ENCODE measurements at places on chromosomes 3 and 15.

- DNase-seq: no peak
These were observed 370.4 kb upstream of the CDIN1 start for GRCh38 chr15:36208868-36209582.

GRCh38 chr3:69353503-69353902, 32.4 kb downstream of the FRMD4B start:
- DNase-seq: no peak

DNA sequence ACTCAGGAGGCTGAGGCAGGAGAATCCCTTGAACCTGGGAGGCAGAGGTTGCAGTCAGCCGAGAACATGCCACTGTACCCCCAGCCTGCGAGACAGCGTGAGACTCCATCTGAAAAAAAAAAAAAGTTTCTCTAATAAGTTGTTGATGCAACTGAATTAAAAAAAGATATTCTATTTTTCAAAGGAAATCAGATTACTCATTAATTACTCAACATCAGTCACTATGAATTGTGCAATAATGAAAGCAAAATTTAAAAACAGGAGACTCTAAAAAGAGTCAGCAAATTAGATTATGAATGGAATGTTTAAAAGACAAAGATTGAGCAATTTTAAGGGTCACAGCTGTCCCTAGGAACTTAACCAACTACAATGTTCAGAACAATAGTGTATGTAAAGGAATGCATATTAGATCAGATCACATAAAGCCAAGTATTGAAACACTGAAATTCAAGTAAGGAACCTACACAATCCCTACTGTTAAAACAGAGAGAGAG, 60.2 kb upstream of the SLC4A7 start:
- no peak for DNase-seq

DNA sequence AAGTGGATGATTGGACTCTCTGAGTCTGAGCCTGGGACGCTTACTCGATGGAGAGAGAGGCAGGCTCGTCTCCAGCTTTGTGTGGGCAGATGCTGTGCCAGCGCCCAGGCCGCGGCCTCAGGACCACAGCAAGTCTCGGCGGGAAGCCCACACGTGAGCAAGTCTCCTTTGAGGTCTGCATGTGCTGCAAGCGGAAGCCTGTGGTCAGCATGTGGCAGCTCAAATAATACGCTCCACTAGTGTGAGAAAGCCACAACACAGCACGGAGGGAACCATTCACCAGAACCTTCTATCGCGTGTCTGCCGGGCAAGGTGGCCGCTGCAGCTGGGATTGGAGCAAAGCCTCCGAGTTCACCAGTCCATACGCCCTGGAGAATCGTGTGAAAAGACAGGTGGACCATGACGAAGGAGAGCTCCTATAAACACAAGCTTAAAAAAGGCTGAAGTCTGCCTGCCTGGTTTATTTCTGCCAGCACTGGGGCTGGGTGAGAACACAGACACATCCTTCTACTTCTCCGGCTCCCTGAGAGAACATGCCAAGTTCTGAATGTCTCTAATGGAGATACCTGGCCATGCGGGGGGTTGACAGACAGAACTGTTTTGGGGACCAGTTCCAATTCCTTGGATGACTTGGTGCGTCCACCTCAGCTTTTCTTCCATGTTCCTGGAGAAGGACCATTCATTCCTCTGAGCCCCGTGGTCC, 82.0 kb upstream of the LRIG1 start:
- no peak for DNase-seq

DNA sequence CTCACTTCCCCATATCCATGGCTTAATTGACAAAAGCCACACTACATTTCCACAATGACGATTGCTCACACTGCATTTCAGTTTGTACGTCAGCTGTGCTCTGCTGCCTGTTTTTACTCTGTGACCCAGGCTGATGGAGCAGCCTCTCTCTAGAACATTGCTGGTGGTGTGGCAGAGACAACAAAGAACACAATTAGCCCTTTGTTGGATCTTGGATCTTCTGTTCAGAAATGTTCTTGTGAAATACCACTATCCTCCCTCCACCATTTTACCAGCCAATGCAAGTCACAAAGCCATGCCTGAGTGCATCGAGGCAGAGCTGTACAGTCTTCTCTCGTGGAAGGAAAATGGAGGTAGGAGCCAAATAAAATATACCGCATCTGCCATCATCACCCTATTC, 56.9 kb upstream of the TBC1D5 start:
- DNase-seq: no peak

- DNase-seq: no peak
These were observed 121.4 kb downstream of the FAM43A start for GRCh38 chr3:194806991-194807630.

- DNase-seq: no peak
These were observed 78.9 kb downstream of the CDIN1 start for GRCh38 chr15:36658312-36658711.

GRCh38 chr3:46929324-46929723, 47.2 kb downstream of the CCDC12 start:
- no peak for DNase-seq

GRCh38 chr15:66298803-66299251, 5.5 kb downstream of the DIS3L start:
- no peak for DNase-seq

- peak; percentile 69 for DNase-seq
These were observed 2.1 kb downstream of the IDH2 start for GRCh38 chr15:90099868-90100831.

- no peak for DNase-seq
These were observed 31.9 kb upstream of the STRIT1 start for GRCh38 chr3:155325263-155325835.

DNA sequence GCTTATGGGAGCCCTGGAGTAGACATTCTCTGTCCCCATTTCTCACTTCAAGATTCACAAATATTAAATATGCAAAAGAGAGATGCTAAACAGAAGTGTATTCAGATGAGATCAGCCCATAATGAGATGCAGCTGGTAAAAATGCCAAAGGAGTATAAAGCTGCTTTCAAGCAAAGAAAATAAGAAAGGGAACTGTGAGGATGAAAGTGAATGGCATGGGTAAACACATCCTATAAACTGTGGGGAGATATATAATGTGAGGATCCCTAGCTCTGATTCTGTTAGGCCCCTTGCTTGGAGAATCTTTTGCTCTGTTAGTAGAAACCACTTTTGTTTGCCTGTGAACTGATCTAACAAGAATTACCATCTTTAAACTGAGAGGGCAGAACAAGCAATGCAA, 396.6 kb downstream of the SOX2 start:
- no peak for DNase-seq

GRCh38 chr3:106247902-106248684, 379.3 kb upstream of the CBLB start:
- DNase-seq: no peak

- no peak for DNase-seq
These were observed 143.4 kb downstream of the PDCD6IP start for GRCh38 chr3:33941804-33942203.

GRCh38 chr3:144590854-144591253, 619.2 kb downstream of the DIPK2A start:
- no peak for DNase-seq

- DNase-seq: no peak
These were observed 134.8 kb downstream of the NSMCE3 start for GRCh38 chr15:29134641-29135308.

- DNase-seq: no peak
These were observed 48.7 kb downstream of the SH3BP5 start for GRCh38 chr3:15283702-15284101.

GRCh38 chr15:99590913-99591646, 25.3 kb downstream of the MEF2A start:
- no peak for DNase-seq

DNA sequence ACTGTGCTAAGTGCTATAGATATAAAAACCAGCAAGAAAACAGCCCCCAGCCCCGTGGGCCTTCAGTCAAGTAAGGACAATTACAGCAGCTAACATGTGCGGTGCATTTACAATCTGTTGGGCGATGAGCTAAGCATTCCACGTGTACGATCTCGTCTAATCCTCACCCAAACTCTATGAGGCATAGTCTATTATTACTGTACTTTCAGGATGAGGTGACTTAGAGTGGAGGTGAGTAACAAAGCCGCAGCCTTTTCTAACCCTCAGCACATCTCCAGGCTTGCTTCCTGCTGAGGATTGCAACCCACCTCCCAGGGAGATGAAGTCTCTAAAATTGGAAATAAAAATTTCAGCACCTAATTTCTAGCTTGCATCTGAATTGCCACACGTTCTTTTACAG, 53.2 kb upstream of the MCF2L2 start:
- no peak for DNase-seq

DNA sequence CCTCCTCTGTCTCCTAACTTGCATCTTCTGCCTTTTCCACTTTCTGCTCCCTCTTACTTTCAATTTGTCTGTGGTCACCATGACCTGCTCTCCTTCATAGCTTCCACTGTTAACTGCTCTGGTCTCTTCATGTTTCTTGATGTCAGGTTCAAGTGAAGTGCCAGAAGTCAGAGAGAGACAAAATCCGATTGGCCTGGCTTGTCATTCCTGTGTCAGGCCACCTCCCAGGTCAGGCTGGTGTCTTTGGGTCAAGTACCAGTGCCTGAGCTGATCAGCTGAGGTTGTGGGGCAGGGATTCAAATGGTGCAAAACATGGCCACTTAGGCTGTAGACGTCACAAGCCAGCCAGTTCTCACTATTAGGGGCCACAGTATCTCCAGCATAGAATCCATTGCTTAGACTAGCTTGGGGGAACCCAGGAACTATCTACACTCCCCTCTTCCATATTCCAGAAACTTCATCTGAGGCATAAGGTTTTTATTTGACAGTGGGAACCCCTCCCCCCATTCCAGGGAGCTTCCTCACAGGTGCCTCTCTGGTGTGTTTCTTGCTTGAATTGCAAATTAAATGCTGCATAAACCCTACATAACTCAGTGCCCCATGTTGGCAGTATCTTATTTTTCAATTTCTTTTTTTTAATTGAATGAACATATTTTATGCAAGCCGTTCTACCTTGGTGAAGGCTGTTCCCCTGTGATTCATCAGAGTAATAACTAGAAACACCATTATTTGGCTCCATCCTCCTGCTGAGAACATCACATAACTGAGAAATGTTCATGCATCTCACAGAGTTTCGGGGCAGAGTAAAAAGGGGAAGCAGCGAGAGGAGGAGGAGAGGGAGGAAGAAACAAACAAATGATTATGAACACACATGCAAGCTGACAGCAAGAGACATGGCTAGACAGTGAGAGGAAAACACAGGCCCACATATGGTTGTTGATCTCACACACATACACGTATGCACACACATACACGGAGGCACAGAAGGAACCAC, 175.8 kb downstream of the TLE3 start:
- DNase-seq: no peak

DNA sequence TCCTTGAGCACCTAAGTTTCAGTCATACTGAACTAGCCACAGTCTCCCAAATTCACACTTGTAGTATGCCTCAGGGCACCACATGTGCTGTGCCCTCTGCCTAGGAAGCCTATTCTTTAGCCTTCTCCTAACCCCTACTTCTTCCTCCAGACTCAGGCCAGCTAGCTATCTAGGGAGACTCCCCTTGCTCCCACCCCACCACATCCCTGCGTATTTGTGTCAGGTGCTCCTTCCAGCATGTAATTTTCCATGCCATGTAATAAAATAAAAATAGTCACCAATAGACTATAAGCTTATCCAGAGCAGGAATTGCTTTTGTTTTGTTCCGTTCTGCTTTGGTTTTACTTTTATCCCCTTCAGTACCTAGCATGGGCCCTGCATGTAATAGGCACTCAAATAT, 14.9 kb upstream of the GJD2 start:
- DNase-seq: no peak

DNA sequence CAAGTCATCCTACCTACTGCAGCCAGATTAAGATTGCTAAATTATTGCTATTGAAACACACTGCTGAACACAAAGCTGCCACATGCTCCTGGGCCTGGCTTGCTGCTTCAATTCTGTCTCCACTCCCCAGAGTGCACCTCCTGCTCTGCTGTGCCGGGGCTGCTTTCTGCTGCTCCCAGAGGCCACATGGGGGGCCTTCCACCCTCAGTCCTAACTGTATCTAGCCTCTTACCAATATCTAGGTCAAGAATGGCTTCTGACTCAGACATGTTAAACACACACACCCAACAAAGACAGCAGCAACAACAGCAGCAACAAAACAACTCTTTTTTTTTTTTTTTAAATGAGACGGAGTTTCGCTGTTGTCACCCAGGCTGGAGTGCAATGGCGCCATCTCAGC, 33.0 kb downstream of the MYZAP start:
- no peak for DNase-seq

- DNase-seq: no peak
These were observed 185.0 kb downstream of the PLCL2 start for GRCh38 chr3:17069754-17070153.

DNA sequence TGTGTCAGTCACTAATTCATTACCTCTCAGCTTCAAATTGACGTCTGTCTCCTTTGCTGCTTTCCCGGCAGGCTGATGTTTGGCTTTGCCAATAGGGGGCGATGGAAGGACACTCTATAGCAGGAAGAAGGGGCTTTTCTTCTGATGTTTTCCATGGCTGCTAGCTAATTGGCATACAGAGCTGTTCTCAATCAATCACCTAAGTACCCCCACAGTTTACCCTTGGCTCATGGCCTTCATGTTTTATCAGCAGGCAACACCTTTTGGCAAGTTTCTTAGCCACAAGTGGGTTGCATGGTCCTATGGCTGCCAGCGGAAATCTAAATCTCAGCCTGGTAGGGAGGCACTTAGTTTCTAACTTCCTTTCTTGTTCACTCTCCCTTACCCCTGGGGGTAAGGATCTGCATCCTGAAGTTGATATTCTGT, 45.0 kb downstream of the ESYT3 start:
- DNase-seq: no peak

DNA sequence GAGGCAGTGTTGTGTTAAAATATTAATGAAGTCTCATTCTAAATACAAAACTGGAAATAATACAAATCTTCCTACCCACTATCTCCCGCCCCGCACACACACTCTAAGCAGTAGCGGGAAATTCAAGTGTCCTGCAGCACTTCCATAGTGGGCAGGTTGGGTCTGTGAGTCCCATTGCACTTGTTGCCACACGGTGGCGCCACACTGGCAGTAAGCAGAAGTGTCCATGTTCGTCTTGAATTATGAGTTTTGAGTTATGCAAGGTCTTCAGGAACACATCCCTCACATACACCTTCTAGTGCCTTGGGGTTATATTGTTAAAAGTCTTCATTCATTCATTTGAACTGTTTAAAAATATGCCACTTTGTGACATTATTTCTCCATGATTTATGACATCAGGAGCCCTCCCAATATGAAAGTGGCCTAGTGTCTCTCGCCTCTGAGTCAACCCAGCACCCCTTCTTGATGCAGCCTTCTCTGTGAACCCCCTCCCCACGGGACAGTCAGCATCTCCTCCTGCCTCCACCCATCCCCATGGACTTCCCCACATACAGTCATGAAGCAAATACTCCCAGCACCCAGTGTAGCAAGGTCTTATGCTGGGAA, 17.6 kb upstream of the CCDC174 start:
- DNase-seq: no peak

- DNase-seq: no peak
These were observed 676.8 kb upstream of the UBE2E2 start for GRCh38 chr3:22526266-22526837.

GRCh38 chr3:37832480-37832879, 29.2 kb upstream of the CTDSPL start:
- DNase-seq: no peak

- DNase-seq: no peak
These were observed 254.2 kb downstream of the PLOD2 start for GRCh38 chr3:145906755-145907154.

- no peak for DNase-seq
These were observed 311.7 kb downstream of the VPS13C start for GRCh38 chr15:61748529-61748928.
